T-helper 17 cell (primary cell): ENCODE measurements at places on chromosomes 5 and 9.

DNA sequence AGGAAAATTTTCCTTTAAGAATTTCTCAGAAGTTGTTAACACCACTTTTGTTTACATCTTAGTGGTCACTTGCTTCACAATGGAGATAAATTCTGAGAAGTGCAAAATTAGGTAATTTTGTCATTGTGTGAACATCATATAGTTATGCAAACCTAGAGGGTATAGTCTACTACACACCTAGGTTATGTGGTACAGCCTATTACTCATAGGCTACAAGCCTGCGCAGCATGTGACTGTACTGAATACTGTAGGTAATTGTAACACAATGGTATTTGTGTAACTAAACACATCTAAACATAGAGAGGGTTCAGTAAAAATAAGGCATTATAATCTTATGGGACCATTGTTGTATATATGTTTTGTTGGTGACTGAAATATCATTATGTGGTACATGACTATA, 388.7 kb upstream of the POU5F2 start:
- no peak for DNase-seq

GRCh38 chr9:6543204-6543603, 102.3 kb downstream of the GLDC start:
- DNase-seq, result no peak

GRCh38 chr5:143977891-143978461, 166.0 kb downstream of the HMHB1 start:
- no peak for DNase-seq

GRCh38 chr9:136311051-136312008, 7.4 kb upstream of the CCDC187 start:
- no peak for DNase-seq

- no peak for DNase-seq
These were observed 8.6 kb downstream of the PDCD1LG2 start for GRCh38 chr9:5518937-5519319.

DNA sequence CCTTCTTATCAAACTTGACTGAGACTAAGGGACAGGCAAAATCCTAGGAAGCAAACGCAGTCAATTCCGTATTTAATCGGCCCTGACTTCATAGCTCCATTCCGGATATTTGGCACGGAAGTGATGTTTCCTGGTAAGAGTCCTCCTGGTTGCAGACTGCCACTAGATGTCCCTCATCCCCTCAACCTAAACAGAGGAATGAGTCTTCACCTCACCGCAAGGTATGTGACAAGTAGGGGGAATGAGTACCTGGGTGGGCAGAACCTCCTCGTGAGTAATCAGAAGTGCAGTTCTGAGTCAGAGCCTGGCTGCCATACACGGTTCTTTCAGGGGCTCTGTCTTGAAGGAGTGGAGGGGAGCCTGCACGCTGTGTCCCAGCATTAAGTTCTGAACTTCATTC, 173.6 kb downstream of the MUSK start:
- DNase-seq, result no peak

GRCh38 chr5:96919754-96920197, 16.1 kb upstream of the LNPEP start:
- no peak for DNase-seq

- no peak for DNase-seq
These were observed 22.3 kb upstream of the TBCA start for GRCh38 chr5:77798456-77798855.

GRCh38 chr5:108546939-108547338, 165.0 kb upstream of the FBXL17 start:
- no peak for DNase-seq

GRCh38 chr5:139177809-139178588, 20.2 kb downstream of the SIL1 start:
- no peak for DNase-seq

DNA sequence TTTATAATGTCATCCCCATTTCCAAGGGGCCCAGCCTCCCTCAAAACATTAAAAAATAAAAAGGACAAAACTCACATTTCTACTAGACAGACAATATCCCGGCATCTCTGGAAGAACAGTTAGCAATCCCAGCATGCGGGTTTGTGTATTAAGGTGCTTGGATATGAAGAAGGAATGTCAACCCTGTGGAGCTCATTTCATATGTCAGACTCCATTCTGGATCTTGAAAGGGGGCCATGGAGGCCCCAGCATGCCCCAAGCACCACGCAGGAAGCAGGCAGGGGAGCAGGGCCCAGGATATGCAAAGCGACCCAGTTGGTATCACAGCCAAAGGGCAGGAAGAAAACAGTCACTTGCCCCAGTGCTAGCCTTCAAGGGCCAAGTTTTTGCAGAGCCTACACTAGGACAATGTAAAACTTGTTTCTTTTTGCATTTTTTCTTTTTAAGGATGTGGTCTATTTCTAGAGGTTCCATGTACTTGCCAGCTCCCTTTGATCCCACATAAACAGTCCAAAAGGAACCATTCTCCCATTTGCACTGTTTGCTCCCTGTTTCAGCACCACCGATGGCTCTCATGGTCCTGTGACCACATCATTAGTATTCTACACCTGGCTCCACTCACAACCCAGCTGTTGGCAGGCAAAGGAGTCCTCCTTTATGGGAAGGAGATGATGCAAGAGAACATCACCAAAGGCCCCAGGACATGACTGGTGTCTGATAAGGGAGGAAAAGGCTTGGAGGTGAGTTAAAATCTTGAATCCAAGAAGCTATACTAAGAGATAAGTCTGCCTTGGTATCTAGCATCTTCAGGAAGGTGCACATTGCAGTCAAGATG, 58.3 kb downstream of the FGF1 start:
- DNase-seq, result no peak

- no peak for DNase-seq
These were observed 102.2 kb downstream of the DEPDC1B start for GRCh38 chr5:60597572-60598320.

GRCh38 chr5:1656271-1656975, 132.7 kb upstream of the LPCAT1 start:
- DNase-seq, result no peak
